CD4-positive, alpha-beta T cell treated with Interleukin-21 for 1 hour (primary cell): ENCODE measurements at places on chromosomes 13 and 19.

DNA sequence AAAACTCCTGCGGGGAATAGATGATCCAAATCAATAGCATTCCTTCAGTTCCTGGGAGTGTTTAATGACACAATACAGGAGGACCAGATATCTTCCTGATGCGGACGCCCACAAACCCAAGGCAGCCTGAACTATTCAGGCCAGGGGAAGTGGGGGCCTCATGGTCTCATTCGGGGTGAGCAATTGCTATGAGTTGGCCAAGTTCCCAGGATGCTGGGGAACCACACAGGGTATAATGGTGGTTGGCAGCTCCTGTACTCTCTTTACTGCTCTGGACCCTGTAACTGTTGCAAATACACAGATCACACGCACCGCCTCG is 401.2 kb downstream of the IRS2 start:
- no peak for DNase-seq

DNA sequence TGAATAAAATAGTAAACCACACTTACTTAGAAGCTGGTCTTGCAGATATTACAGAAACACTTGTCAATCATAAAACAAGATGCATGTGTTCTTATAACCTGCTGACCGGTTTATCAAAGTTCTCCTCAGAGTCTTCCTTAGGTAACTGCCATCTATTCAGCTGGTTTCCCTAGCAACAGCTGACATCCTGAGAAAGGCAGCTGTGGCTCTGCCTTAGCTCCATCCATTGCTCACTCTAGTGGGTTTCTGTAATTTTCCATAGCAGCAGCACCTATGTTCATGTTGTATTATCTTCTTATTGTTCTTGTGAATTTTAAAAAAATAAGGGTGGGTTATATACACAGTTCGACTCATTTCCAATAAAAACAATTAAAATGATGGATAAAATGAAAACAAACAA is 87.8 kb downstream of the RAP2A start:
- no peak for DNase-seq

- no peak for DNase-seq
These were observed 676 bp upstream of the POLRMT start for GRCh38 chr19:633786-634639.

DNA sequence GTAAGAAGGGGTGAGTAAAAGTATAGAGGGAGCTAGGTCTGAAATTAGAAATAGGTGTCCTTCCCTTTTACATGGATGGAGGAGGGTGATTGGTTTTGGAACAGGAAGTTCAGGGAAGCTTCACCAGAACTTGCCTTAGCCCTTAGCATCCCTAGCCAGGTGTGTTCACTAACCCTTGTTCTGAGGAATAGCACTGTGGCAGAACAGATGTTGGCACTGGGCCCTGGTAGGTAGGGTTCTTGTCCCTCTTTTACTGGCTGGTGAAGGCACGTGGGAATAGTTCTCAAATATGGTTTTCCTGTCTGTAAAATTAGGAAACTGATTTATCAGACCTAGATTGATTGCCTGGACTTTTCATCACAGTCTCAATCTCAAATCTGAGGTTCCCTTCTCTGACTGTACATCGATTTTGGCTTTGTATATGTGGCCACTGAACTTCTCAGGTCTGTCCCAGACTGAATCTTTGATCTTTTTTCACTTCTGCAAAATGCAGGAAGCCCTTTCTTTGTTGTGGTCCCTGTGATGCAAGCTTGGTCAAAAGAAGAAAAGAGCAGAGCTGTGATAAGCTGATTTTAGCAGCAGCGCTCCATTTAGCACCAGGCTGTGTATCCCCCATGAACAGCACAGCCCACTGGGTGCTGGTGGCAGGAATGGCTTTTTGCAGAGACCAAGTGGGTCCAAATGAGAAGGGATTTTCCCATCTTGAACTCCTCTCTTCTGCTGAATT is 86.2 kb upstream of the HTR2A start:
- no peak for DNase-seq

DNA sequence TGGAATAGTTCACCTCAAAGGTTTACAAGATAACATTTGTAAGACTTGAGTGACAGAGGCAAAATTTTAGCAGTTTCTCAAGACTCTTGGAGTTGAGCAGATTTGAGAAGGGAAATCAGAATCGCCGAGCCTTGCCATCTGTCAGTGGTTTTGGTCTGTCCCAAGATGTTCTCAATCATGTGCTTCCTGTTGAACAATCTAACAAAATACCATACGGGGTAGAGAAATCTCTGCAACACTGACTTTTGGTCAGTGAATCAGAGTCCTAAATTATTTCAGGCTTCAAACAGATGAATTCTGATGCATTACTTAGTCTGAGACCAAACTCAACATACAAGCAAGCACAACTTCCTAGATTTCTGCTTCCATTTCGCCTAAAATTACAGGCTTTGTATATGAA is 3.8 kb downstream of the KCTD12 start:
- no peak for DNase-seq

DNA sequence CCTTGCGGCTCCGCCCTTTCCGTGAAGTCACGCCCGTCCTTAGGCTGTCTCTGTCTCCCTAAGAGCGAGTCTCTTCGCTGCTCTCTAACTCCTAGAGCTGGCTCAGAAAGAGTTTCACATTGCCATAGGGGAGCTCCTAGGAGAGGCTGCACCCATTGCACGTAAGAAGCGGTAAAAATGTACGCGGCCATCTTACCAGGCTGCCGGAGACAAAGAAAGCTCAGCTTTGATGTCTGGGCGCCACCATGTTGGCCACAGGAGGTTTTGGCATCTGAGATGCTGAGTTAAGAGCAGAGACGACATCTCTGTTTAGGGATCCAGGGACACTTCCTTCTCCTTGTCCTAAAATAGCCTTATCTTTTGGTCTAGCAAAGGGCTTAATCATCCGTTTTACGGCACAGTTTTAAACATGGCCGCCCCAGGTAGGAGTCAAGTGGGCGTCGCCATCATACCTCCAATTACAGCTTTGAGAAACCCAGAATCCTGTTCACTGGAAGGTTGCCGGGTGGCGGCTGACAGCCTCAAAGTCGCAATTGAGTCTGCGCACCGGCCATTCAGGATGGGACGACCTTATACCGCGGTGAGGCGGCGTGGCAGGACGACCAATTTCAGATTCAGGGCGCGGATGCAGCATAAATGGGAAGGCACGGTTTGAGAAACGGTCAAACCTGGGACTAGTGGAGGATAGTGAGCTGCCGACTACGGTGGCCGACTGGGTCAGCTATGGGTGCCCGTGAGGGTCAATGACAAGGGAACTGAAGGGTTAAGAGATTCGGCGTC is at the start of gene ZNF793:
Gene ZNF793 (plus strand): TSS at position 553 of the 780 bp plus-strand sequence. CDS start 16,501 bp downstream, outside the sequence.
- DNase-seq = peak; percentile 90

GRCh38 chr13:25762281-25762680 is 289.5 kb downstream of the SHISA2 start:
- no peak for DNase-seq

DNA sequence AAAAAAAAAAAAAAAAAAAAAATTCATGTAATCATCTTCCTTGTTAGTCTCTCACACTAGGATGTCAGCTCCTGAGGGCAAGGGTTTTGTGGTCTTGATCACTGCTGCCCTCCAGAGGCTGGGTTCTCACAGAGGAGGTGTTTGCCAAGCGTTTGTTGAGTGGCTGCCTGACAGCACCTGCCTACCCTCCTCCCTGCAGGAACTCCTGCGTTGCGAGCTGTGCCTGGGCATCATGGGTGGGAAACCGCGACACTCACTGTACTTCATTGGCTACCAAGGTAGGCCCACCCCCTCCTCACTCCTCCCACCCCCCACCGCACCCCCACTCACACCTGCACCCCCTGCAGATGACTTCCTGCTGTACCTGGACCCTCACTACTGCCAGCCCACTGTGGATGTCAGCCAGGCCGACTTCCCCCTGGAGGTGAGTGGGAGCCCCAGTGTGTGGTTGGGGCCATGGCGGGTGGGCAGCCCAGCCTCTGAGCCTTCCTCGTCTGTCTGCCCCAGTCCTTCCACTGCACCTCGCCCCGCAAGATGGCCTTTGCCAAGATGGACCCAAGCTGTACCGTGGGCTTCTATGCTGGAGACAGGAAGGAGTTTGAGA is 8.1 kb downstream of the ATG4D start:
- DNase-seq = peak; percentile 62

- no peak for DNase-seq
These were observed 2.0 kb upstream of the PSG6 start for GRCh38 chr19:42919757-42920079.

- no peak for DNase-seq
These were observed at the start of gene ADPRHL1 for GRCh38 chr13:113452942-113453901. Gene ADPRHL1, minus strand, starts transcription at chr13:113453488. Its CDS starts 51 bp downstream, at chr13:113453437.

DNA sequence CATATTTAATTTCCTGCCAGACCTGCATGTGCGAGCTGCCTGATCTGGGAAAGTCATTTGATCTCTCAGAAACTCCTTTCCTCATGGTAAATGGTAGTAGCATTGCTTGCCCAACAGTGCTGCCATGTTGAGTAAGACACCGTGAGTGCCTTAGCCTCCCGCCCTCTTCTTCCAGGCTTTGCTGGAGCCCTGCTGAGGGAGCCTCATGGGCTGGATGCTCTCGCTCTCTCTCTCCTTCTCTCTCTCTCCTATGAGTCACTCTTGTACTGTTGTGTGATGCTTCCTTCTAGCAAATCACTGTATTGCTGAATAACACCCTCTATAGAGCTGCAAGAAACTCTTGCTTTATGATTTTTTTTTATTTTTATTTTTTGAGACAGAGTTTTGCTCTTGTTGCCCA is 365.5 kb downstream of the UQCRFS1 start:
- no peak for DNase-seq

- DNase-seq = no peak
These were observed 36.8 kb upstream of the ZNF681 start for GRCh38 chr19:23795462-23795861.

- DNase-seq = no peak
These were observed 1647.6 kb upstream of the SPRY2 start for GRCh38 chr13:81988567-81988966.
